ENCODE measurements at places on chromosomes 6 and 20. TPM values are rescaled to one million over a fixed set of nuclear protein-coding genes. Genes with fewer than 3 reads are reported as not detected.
A peak's percentile ranks its signal among the peaks of the same experiment; 100 is the strongest.

GRCh38 chr6:15023448-15023847, 222.4 kb upstream of the JARID2 start:
- DNase-seq = peak; percentile 72

DNA sequence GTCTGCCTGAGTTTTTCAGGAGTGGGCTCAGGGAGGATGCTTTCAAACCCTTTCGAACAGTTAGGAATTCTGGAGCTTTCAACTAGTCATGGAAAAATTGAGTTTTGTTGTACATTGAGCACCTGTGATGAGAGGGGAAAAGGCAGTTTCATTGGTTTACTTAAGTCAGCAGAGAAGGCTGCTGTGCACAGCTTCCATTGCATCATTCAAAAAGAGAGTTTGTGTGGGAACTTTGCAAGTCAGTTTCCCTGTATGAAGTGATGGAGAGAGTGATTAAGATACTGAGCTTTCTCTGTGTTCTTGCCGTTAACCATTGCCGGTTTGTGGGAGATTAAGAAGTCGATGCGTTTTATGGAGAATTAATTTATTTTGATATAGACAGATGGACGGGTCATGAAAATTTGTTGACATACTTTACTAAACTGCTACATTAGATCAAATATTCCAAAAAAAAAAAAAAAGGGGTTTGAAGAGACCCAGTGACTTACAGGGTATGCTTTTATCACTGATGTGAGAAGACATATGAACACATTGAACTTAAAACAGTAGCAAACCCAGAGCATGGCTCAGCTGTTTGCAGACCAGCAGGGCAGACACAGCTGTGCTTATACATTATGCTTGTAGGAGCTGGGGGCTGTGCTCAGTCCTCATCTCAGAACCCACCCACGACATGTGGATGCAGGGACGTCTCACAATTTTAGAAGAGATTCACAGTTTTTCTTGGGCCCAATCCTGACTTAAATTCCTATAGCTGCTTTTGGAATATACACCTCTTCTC, 234.1 kb downstream of the SOX4 start:
- DNase-seq = no peak

GRCh38 chr6:170114956-170115855, 175.7 kb downstream of the DLL1 start:
- DNase-seq = no peak

DNA sequence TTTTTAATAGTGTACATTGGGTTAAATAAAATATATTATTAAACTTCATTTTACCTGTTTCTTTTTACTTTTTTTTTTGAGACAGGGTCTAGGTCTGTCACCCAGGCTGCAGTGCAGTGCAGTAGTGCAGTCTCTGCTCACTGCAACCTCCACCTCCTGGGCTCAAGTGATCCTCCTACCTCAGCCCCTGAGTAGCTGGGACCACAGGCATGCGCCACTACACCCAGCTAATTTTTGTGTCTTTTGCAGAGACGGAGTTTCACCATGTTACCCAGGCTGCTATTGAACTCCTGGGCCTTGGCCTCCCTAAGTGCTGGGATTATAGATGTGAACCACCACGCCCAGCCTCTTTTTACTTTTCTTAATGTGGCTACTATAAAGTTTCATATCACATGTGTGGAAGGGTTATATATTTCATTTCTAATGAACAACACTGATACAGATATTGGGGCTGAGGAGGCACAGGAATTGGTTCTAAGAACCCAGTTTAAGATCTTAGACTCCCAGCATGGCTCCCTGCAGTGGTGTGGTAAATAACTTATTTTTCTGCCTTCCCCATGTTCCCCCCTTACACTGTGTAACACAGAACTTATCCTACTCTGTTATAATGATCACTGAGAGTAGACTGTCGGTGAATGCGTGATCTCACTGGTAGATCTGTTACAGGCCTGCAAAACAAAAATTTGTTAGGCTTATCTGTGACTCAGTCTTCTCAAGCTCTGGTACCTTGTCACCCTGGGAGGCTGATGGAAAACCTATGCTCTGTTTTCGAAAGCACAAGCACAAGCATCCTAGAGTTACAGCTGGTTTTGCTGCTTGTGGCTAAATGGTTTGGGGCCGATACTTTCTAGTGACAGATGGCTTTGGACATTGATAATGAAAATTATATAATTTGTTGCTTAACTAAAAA, 5.8 kb upstream of the ATXN1 start:
- DNase-seq = no peak

- DNase-seq = no peak
Measured at GRCh38 chr20:38290829-38291814, 12.8 kb upstream of the BPI start.

DNA sequence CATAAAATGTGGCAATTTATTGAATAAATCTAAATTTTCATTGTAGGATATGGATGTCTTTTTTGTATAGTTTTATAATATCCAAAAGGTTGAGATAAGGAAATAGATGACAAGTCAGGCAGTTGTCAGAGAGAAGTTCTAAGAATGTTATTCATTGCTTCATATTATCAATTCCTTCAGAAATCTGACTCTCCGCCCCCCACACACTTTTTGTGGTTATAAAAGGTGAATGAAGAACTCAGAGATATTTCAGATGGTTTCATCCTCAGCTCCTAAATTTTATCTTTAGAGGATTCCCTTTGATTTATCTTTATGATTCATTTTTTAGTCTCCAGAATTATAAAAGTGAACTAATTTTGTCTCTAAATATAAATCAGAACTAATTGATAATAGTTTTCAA, 136.1 kb upstream of the NOX3 start:
- no peak for DNase-seq

- no peak for DNase-seq
Measured at GRCh38 chr20:18974660-18975059, 161.1 kb downstream of the SCP2D1 start.

DNA sequence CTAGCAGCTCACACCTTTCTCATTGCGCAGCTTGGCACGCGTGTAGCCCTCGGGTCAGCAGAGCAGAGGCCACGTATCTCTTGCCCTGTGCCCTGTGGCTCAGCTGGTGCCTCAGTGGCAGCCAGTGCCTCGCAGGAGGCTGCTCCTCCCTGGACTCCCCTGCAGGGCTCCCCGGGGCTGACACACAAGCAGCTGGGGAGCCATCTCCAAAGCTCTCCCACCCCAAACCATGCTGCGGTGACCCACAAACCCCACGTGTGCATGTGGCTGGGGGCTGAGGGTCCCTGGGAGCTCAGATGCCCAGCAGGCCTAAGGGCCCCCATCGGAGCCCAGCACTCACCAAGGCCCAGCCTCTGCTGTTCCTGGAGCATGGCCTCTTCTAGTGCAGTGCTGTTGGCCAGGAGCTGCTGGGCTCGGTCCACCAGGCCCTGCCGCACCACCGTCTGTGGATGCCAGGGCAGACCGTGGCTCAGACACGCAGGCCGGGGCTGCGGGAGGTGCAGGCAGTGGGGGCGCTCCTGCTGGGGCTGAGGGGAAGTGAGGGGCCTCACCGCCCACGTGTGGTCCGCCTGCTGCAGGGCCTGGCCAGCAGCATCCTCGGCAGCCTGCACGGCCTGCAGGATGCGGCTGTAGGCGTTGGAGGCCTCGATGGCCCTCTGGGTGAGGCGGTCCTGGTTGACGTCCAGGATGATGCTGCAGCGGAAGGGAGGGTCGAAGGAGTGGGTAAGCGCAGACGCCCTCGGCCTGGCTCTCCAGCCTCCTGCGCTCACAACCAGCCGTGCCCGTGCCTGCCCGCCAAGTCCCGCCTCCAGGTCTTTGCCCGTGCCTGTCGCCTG, 13.8 kb downstream of the ADRM1 start:
- DNase-seq = no peak

- DNase-seq = no peak
Measured at GRCh38 chr6:47485491-47486135, 8.0 kb downstream of the CD2AP start.

- peak; percentile 51 for DNase-seq
Measured at GRCh38 chr6:43770372-43771209, 580 bp downstream of the VEGFA start.

DNA sequence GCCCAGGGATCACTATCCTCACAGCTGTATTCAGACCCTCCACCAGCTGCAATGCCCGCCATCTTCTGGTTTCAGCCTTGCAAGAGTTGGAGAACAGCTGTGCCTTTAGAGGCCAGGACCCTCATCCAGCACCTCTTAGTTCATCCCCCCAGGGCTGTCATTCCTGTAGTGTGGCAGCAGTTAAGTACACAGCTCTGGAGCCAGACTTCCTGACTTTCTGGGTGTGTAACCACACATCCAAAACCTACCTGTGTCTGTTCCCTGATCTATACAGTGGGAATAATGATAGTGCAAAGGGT, 452 bp upstream of the TREM2 start:
- DNase-seq = no peak

- no peak for DNase-seq
Measured at GRCh38 chr6:158543606-158544185, 16.2 kb upstream of the TMEM181 start.

GRCh38 chr20:16368645-16369292, 204.5 kb downstream of the KIF16B start:
- no peak for DNase-seq

DNA sequence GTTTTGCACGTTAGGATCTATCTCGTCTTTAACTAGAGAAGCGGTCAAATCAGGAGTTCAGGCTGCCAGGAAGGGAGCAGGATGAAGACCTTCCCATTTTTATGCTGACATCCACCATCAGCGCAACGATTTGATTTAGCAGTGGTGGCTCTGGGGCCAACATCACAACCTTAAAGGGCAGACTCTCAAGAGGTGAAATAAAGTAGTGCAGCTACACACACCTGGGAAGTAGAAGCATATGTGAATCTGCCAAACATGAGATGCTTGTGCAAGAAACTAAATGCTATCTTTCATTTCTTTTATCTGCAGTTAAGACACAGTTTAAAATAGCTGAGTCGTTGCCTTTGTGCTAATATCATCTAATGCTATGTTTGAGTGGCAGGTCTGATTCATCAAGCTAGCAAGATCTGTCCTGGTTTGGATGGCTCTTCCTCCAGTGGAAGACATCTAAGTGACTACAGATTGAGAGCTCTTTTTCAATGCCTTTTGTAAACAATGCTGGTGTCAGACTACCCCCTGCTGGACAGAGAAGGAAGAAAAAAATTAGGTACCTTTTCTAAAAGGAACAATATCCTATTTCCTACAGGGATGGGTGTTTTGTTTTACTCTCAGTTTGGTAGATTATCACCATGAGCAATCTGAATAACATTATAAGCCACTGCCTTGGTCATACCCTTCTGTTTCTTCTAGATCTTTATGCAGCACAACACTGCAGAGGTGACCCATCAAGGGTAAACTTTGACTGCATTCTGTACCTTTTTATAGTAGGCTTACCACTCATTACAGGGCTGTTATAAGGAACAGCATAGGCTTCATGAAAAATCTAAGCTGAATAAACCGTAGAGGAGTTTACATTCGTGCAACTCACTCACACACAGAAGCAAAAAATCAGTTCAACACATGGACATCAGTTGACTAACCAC, 171.6 kb upstream of the FBXL4 start:
- no peak for DNase-seq

DNA sequence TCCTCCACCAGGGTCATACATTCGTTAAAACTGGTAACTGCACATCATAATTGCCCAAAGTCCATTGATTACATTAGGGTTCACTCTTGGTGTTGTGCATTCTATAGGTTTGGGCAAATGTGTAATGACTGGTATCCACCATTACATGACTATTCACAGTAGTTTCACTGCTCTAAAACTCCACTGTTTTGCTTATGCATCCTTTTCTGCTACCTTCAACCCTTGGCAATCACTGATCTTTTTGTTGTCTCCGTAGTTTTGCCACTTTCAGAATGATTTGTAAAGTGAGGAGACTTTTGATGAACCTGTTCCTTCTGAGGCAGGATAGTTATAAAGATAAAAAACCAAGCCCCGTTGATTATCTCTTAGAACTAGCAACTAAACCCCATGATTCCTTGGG, 187.3 kb upstream of the MCHR2 start:
- DNase-seq = no peak

DNA sequence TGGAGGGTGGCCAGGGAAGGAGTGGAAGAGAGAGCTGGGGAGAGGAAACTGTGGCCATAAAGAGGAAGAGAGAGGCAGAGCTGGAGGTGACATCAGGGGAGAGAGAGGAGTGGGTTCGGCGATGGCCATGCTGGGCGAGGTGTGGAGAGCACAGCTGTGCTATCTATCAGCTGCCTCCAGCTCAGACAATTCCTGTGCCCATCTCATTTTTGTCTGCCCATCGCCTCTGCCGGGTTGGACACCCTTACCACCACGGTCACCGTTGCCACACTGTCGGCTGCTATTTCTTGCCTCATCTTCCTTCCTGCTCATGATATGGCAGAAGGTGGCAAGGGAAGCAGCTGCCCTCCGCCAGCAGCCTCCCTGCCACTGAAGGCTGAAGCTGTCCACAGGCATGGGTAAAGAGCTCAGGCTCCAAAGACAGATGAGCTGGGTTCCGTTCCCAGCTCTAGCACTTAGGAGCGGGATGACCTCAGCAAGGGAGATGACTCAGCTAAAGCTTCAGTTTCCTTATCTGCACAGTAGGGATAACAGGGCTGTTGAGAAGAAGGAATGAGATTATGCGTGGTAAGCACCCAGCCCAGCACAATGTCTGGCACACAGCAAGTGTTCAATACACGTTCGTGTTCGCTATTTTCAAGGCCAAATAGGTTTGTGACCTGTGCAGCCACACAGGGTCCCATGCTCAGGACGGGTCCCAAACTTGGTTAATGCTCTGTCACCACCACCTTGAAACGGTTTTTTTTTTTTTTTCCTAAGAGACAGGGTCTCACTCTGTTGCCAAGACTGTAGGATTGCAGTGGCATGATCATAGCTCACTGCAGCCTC, 21.9 kb upstream of the TAF8 start:
- DNase-seq = no peak

- peak; percentile 29 for DNase-seq
Measured at GRCh38 chr20:54208548-54209176, 775 bp downstream of the PFDN4 start.

GRCh38 chr6:34147906-34148630, 2.2 kb upstream of the GRM4 start:
- no peak for DNase-seq

DNA sequence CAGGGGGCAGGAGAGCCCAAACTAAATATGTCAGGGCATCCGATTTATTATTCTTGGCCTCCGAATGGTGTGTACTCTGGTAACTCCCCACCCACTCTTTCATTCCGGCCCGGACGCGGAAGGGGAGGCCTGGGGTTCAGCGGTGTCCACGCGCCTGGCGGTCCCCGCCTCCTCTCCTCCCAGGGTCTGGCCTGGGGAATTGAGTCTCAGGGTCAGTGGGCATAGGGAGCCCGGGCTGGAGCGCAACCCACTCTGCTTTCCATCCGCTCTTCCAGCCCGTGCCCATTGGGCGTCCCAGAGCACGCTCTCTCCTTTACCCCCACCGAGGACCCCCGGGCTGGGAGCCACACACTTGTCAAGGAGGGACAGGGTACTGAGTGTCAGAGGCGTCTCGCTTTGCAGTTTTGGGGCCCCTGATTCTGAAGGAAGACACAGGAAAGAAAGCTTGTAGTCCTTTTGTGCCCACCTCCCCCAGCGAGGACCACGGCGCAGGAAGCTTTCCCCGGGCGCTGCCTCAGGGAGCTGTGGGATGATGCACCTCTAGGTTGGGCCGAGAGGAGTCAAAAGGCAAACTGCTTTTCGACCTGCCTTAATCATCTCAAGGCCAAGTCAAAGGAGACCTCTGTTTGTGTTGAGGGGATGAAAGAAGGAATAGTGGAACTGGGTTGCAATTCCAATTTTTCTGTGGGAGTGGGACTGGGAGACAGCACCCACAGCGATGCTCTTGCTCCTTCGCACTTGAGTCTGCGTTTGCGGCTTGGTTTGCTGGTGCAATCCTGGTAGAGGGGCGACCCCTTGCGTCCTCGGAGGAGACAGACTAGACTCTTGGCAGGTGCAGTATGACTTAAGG, 2.5 kb downstream of the RSPO3 start:
- DNase-seq = peak; percentile 76

Gene SIRPA
- total RNA-seq = not detected

Gene ABHD16B
- not detected for total RNA-seq

Gene SNAP91
- not detected for total RNA-seq

Gene COL12A1
- total RNA-seq = not detected

Gene NECAB3
- total RNA-seq = 36.2 TPM

Gene TMEM242
- 10.8 TPM for total RNA-seq

All from activated CD4-positive, alpha-beta memory T cell treated with anti-CD3 and anti-CD28 coated beads, Interleukin-2, amount 10 ng/mL, durations not matched to agents 7 days and 5 days (primary cell).